ENCODE measurements at places on chromosomes 16 and 17. TPM values are rescaled to one million over a fixed set of nuclear protein-coding genes. Genes with fewer than 3 reads are reported as not detected.

Gene TBC1D3I
- total RNA-seq: 0.27 TPM

Gene ST6GALNAC1
- 0.49 TPM for total RNA-seq

Gene PRSS33
- not detected for total RNA-seq

Gene PERCC1
- not detected for total RNA-seq

Gene KRT27
- not detected for total RNA-seq

Gene PLEKHM1
- total RNA-seq: 23.6 TPM

Gene ADAM11
- total RNA-seq: 2.0 TPM

Gene CHST4
- total RNA-seq: 0.08 TPM

Gene SOX8
- 2.8 TPM for total RNA-seq

Gene MMP15
- 42.3 TPM for total RNA-seq

Gene TBCD
- total RNA-seq: 72.5 TPM

Gene CRHR1
- 0.07 TPM for total RNA-seq

Gene CACNA1H
- 15.9 TPM for total RNA-seq

Gene KLHDC4
- 50.5 TPM for total RNA-seq

Gene ZNF597
- 1.1 TPM for total RNA-seq

Gene RSL1D1
- 227 TPM for total RNA-seq

Gene PIRT
- not detected for total RNA-seq

Gene NDUFAF8
- 232 TPM for total RNA-seq

Gene SALL1
- 0.35 TPM for total RNA-seq

Gene PSME3
- 226 TPM for total RNA-seq

Gene NPIPA7
- total RNA-seq: 5.4 TPM

Gene ADGRG3
- 0.52 TPM for total RNA-seq

Gene CHRNE
- 0.10 TPM for total RNA-seq

Gene UTS2R
- not detected for total RNA-seq

Gene EVI2B
- total RNA-seq: not detected

Gene MT4
- not detected for total RNA-seq

Gene CXCL16
- total RNA-seq: 16.2 TPM

Gene KNOP1
- 41.7 TPM for total RNA-seq

Gene CUEDC1
- 54.2 TPM for total RNA-seq

Gene ZNF629
- 15.7 TPM for total RNA-seq

Data from A549 treated with Mapracorat at 1 μM for 4 hours (cell line).